ENCODE measurements at places on chromosomes 11 and 22.

DNA sequence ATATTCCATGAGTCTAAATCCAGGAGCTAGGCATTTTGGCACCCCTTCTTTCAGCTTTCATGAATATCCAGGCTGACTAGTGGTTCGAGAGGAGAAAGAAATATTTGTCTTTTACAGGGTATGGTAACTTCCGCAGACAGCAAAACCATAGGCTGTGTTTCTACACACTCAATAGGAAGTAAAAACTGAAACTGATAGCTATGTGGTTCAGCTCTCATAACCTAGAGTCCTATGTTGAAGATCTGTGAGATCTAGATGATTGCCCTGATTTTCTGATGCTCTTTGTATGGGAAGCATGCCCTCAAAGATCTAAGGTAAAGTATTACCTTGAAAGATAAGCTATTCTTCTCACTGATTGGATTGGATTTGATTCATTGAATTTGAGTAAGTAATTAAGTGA, 118.3 kb downstream of the CD44 start:
- DNase-seq: no peak

- DNase-seq: no peak
These were observed 20.2 kb downstream of the MYBPC3 start for GRCh38 chr11:47332303-47332711.

DNA sequence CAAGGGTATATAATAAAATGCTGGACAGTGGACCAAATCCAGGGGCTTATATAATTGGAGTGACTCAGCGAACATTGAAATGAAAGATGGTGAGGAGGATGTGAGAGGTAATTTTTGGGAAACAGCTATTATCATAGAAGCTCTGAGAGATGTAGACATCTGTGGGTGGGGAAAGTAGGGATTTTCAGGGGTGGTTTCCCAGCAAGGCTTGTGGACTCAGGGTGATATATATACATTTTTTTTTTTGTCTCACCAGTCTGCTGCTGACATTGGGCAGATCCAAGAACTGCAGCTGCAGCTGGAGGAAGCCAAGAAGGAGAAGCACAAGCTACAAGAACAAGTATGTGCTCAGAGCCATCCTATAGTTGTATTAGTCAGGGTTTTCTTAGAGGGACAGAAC, 208.1 kb downstream of the MYO18B start:
- no peak for DNase-seq

DNA sequence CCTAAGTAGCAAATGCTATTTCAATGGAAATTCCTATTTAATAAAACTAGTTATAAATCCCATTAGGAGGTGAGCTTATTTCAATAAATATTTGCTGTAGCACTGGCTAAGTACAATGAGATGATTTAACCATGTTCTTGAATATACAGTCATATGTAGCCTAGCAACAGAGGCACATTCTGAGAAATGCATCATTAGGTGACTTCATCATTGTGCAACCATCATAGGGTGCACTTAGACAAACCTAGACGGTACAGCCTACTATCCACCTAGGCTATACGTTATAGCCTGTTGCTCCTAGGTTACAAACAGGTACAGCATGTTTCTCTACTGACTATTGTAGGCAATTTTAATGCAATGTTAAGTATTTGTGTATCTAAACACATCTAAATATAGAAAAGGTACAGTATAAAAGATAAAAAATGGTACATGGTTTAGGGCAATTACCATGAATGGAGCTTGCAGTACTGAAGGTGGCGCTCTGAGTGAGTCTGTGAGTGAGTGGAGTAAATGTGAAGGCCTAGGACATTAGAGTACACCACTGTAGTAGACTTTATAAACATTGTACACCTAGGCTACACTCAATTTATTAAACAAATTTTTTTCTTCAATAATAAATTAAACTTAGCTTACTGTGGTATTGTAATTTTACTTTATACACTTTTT, 350.1 kb downstream of the CASP12 start:
- DNase-seq: no peak

- DNase-seq: no peak
These were observed 497.3 kb downstream of the MIAT start for GRCh38 chr22:27154717-27155116.

GRCh38 chr22:33539902-33540751, 380.1 kb downstream of the LARGE1 start:
- no peak for DNase-seq

DNA sequence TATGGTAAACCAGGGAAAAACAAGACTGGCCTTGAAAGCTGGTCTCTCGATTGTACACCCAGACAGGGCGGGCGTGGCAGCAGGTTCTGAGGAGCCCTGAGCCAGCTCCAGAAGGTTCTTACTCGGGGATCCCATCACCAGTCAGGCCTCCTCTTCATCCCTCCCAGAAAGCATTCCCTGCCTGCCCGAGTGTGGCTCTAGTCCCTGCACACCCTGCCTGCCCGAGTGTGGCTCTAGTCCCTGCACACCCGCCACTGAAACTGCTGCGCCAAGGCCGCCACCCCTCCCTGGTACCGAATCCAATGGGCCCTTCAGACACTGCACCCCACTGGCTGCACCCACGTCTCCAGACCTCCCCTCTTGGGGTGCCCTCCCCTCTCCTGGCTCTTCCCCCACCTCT, 30.1 kb downstream of the KIAA0930 start:
- DNase-seq: no peak

DNA sequence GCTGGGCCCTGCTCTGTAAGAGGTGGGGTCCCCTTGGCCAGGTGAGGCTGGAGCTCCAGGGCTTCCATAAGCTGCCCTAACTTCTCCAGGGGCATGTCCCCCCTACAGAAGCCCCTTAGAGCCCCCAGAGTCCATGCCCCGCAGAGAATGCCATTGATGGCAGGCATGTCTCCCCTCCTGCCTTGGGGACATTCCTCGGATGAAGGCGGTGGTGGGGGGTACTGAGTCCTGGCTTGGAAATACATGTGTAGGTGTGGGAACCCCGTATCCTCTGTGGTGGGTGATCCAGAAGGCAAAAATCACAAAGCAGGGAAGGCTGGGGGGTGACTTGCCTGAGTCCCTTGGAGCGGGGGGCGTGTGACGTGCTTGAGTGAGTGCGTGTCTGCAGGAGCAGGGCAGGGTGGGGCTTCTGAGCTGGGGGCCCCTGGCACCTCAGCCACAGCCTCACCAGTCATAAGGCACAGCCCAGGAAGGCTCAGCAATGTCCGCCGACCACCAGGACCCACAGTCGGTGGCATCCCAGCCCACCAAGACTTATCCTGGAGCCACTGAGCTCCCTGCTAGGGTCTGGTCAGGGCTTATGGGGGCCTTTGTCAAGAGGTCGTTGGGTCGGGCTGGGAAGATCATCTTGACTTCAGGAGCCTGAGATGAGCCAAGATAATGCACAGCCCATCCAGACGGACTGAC, 69.8 kb upstream of the KCNQ1OT1 start:
- DNase-seq: no peak

- DNase-seq: no peak
These were observed 136.9 kb upstream of the SYT13 start for GRCh38 chr11:45423036-45423435.

DNA sequence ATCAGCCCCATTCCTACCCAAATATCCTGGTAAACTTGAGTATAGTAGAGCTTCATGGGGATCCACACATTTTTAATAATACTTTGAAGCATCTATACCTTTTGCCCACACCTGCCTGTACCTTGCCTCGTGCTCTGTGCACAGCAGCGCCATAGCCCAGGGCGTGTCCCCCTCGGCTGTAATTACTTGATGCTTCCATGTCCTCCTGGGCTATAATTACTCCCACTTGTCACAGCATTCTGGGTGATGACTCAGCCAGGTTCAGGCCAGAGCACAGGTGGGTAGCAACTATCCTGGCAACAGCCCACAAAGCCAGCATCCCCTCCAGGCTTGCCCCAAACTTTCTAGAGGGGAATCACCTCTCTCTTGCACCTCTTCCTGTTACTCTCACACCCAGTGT, 23.7 kb upstream of the SLC36A4 start:
- DNase-seq: no peak

DNA sequence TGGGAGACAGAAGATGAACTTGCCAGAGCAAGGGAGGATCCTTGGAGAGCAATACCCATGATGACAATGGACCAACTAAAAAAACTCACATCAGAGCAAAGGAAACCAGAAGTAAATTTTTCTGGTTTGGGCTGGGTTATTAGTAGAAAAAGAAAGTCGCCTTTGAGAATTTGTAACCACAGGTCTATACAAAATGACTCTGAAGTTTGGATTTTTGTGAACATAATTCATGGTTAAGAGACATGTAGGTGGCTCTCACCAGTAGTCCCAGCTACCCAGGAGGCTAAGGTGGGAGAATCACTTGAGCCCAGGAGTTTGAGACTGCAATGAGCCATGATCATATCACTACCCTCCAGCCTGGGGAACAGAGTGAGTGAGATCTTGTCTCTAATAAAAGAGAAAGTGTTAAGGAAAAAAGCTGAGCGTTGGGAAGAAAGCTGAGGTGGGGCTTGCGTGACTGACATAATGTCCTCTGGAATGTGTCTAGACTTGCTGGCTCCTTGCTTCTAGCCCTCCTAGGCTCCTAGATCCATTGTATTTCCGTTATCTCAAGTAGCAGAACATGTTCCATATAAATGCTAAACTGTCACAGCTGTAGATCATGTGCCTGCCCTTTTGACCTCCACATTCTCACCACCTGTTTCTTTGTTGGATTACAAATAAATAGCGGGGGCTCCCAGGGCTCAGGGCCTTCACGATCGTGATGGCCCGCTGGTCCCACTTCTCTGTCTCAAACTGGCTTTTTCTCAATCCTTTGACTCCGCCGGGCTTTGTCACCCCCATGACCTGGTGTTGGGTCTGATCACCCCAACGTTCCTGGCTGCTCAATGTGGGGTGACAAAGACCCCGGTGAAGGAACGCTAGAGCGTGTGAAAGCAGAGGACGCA, 56.2 kb upstream of the SC5D start:
- DNase-seq: no peak

DNA sequence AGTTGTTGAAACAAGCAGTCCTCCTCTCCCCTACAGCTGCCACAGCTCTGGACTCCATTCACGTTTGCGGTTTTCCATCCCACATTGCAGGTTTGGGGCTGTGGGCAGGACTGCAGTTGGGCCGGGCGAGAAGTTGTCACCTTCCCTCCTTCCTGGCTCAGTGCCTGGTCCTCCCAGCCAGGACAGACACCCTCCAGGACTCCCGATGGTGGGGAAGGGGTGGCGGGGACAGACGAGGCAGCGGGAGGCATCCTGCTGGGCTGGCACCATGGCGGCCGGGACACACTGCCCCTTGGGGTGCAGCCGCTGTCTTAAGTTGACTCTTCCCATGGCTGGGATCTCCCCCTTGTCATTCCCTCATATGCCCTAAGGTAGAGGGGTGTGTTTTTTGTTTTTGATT, 615.2 kb downstream of the BRD1 start:
- DNase-seq: no peak

DNA sequence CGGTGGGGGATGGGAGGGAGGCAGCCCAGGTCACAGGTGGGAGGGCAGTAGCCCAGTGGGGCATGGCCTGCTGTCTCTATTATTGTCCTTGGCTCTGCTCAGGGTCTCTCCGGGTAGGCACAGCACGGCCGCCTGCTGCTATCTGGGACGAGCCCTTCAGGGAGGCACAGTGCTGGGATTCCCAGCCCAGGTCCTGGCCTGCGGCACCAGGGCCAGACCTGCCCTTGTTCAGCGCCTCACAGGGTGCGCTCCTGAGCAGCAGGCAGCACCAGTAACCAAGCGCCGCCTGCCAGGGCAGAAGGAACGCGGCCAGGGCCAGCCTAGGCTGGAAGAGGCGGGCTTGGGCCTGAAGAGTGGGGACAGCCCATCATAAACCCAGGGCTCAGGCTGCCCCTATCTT, 151.0 kb downstream of the MPPED1 start:
- no peak for DNase-seq

GRCh38 chr11:107744736-107745135, 32.9 kb upstream of the SLN start:
- DNase-seq: no peak

DNA sequence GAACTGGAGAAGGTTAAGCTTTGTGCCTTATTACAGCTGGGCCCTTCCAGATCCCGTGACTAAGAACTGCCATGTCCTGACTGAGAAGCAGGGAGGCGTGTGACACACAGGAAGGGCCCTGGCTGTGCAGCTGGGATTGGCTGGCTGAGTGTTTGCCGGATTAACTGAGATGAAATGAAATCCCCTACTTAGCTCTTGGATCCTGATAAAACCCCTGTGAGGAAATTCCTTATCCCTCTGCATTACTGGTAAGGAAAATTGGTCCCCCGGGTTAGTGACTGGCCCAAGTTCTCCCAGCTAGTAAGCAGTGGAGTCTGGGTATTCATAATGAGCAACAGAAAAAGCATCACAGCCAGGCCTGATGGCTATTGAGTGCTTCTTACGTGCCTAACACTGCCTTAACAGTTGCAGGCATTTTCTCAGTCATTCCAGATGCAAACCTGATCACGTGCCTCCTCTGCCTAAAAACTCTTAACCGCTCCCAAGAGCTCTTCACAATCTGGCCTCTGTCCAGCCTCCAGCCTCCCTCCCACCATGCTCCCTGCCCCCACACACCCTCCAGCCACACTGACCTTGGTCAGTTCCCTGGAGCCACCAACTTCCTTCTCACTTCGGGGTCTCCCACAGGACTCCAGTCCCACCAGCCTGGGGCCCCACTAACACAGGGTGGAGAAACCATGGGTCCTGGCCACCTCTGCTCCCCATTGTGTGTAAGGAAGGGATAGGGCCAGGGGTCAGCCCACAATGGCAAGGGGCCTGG, 37.8 kb downstream of the ARRB1 start:
- no peak for DNase-seq

DNA sequence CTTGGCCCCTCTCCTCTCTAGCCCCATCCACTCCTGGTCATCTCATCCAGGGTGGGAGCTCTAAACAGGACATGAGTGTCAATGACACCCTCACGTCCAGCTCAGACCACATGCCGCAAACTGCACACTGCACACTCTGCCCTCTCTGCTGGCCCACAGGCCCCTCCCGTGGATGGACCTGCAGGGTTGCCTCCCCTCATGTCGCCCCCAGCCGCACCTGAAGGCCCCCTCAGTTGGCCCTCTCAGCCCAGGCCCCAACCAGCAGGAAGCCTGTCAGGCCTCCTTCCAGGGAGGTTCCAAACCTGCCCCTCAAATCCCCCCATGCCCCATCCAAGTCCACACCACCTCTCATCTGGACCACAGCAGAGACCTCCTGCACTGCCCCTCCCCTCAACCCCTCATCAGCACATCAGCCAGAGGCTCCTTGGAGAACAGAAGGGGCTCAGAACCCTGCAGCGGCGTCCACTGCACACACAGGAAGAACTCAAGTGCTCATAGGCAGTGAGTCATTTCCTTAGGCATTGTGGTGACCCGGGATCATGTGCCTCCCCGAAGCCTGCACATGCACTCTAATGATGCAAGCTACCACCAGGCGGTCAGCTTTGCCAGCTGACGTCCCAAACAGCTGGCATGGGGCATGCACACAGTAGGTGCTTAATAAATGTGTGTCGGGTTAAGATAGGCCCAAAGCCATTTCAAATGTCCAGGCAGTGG, 12.9 kb upstream of the CDKN1C start:
- DNase-seq: no peak
